ENCODE measurements at places on chromosomes 7 and 10.

- no peak for DNase-seq
These were observed 19.8 kb downstream of the ACBD7 start for GRCh38 chr10:15068802-15069201.

DNA sequence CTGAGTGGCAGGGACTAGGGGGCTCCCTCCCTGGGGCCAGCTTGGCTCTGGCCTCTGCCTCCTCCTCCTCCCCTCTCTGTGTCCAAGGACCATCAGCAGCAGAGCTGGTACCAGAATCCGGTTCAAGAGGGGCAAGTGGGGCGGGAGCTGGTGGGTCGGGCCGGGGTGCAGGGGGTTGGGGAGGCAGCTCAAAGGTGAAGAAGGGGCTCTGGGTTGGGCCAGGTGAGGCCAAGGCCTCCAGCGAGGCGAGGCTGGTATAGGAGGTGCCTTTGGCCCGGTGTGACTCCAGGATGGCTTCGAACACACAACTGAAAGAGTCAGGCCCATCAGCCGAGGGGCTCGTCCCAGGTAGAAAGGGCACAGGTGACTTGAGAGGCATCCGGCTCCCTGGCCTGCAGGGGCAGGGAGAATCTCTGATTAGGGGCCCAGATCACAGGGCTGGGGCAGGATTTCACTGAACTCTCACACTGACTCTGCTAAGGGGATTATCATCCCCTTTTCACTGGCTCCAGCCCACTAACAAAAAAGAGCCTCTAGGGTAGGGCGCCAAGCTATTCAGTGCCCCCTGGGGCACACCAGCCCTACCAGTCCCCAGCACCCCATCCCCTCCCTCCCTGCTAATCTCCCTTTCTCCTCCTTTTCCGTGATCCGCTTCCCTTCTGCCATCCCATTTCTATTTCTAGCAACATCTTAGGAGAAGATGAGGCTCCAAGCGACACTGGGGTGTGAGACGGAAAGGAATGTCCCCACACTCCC is 4.6 kb downstream of the PSD start:
- no peak for DNase-seq

GRCh38 chr10:18368273-18368672 is 228.0 kb downstream of the CACNB2 start:
- DNase-seq = no peak

- no peak for DNase-seq
These were observed 57.0 kb downstream of the CC2D2B start for GRCh38 chr10:95964756-95965155.

DNA sequence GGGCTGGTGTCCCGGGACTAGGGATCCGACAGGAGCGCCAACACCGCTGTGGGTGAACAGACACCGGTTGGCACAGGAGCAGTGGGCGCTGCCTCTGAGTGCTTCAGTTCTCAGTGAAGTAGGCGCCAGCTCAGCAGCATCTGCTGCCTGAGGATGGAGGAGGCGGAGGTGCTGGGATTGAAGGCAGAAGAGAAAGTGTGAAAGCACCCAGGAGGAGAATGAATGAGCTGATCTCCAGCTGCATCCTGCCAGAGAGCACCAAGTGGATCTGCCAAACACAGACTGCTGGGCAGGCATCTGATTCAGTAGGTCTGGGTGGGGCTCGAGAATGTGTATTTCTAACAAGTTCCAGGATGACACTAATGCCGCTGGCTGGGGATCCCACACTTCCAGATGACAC is 74.5 kb downstream of the LANCL2 start:
- no peak for DNase-seq

DNA sequence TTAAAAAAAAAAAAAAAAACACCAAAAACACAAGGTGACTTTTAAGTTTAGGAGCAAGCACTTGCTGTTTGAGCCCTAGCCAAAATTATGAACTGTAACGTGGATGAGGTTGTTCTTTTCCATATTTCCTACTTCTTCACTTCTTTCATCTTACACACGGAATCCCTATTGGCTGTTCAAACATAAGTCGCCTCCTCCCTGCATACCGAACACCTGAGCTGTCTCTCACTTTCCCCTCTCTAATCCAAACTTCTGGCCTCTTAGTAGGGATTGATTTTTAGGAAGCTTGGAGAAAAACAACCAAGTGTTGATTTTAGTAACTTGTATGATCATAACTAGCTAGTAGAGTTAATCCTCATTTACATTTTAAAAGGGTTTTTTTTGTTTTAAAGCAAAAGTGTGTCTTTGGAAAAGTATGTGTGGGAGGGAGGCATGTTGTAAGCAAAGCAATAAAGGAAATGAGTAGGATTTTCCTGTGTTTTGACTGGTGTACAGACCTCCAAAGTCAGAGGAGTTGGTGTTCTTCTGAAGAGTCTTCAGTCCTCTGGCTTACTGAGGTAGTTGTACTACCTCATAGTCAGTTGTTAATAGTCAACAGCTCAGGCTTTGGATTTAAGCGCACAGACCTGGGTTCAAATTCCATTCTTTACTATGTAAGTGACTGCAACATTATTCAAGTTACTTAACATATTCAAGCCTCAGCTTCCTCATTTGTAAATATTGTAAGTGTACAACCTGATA is 39.3 kb downstream of the RABGEF1 start:
- no peak for DNase-seq

DNA sequence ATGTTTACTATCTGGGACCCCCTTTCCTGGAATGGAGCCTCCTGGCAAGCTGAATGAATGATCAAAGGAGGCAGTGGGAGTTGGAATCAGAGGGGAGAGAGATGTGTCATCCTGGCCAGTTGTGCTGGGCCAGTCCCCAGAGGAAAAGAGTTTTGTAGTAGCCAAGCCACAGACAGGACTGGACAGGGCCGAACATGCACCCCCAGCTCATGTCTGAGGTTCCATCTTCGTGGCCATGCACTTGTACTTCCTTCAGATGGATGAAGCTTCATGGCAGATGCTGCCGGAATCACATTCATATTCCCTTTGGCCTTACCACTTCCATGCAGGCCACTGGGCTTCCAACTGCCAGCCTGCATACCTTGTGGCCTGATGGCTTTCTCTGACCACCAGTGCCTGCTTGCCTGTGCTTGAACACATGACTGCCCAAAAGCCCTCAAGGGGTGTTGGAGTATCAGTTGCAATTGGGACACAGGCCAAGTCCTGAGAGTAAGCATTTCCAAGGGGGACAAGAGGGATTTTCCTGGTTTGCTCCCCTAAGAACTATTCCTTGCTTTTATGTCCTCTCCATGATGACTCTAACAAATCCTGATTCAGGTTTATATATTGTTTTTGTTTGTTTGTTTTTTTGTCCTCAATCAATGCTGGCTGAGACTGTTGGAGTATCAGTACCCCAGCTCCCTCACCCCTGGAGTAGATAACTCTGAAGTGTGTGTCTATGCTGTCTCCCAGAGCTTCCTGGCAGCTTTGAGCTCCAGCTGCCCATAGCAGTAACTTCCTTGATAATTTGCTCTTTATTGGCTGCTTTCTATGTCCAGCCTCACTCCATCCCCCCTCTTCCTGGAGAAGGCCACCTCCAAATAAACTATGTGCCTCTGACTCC is 63.6 kb downstream of the TMEM130 start:
- no peak for DNase-seq

- no peak for DNase-seq
These were observed 118.4 kb downstream of the SEMA3A start for GRCh38 chr7:84076219-84076618.

- no peak for DNase-seq
These were observed 572.6 kb downstream of the PTPRN2 start for GRCh38 chr7:158014976-158015375.

DNA sequence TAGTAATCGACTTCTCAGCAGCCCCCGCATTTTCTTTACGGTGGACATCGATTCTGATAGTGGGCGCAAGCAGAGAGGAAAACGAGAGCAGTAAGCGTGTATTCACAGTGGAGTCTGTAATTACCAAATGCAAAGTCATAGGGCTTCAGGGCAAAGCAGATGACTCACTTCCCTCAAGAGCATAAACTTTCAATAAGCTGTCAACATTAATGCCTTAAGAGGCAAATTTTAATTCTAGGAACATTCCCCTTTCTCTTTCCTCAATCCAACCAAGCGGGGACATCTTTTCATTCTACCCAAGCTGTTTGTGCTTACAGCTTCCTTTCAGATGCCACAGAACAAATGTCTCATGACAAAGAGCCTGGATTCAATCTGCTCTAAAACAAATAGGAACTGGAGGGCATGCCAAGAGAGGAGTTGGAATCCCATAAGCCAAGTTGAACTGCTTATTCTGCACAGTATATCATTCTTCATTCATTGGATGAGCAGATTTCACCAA is 48.6 kb downstream of the MALSU1 start:
- DNase-seq = no peak

GRCh38 chr7:46146454-46147255 is 225.6 kb upstream of the IGFBP3 start:
- no peak for DNase-seq

DNA sequence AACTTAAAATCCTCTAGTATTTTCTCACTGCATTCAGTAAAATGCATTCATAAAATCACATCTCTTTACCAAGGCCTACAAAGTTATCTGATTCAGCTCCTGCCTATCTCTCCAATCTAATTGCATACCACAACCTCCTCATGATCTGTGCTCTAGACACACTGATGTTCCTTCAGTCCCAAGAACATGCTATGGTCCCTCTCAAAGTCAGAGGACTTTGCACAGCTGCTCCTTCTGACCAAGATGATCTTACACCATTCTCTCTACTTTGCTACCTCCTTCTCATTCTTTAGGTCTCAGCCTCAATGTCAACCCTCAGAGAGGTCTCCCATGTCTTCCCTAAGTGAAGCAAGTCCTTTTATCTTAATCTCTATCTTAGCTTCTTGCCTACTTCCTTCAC is 45.5 kb downstream of the CAV1 start:
- no peak for DNase-seq

DNA sequence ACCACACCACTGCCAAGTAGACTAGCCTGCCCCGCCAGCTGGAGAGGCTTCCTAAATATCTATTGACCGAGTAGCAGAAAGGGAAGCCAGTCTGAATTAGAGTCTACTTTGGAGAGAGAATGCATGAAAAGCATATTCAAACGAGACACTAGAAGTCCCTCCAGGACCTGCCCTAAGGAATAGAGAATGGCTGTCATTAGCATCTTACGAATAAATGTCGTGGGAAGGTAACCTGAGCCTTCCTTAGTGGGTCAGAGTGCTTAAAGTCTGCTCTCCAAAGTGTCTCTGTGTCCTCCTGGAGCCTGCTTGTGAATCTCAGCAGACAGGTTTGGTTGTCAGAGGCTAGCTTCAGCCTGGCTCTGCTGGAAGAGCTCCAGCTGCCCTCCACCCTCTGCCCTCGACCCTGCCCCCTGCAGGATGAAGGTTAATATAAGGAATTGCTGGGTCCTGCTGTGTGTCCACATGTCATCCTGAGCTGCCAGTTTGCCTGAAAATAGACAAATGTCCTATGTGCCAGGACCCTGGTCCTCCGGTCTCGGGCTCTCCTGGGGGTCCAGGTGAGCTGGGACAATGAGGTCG is 33.4 kb downstream of the FAM241B start:
- no peak for DNase-seq

All from activated naive CD8-positive, alpha-beta T cell treated with anti-CD3 and anti-CD28 coated beads, Interleukin-2, amount 50 U/mL, for 16 hours (primary cell).